ENCODE measurements at places on chromosomes 2 and 18. TPM values are rescaled to one million over a fixed set of nuclear protein-coding genes. Genes with fewer than 3 reads are reported as not detected.

The CACNB4 gene
- total RNA-seq: 0.15 TPM

The IDH1 gene
- total RNA-seq: 162 TPM

The IL1F10 gene
- not detected for total RNA-seq

The PDE11A gene
- total RNA-seq: not detected

The FBXO48 gene
- total RNA-seq: 0.30 TPM

The ABCB11 gene
- total RNA-seq: not detected

The GPR75 gene
- total RNA-seq: 0.67 TPM
